ENCODE measurements at places on chromosomes 1 and 21.

GRCh38 chr1:212004895-212005608 is 30.3 kb downstream of the INTS7 start:
- no peak for DNase-seq

DNA sequence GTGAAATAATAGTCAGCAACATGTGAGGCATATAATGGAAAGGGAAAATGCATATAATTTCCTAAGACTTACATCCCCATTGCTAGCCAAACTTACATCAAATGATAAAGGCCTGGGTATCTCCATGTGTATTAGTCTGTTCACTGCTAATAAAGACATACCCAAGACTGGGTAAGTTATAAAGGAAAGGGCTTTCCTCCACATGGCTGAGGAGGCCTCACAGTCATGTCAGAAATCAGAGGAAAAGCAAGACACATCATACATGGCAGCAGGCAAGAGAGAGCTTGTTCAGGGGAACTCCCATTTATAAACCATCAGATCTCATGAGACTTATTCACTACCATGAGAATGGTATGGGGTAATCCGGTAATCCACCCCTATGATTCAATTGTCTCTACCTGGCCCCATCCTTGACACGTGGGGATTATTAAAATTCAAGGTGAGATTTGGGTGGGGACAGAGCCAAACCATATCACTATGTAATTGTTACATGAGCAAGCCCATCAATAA is 161.5 kb upstream of the SAMSN1 start:
- no peak for DNase-seq

GRCh38 chr1:222026280-222026679 is 284.4 kb upstream of the DUSP10 start:
- DNase-seq: no peak

DNA sequence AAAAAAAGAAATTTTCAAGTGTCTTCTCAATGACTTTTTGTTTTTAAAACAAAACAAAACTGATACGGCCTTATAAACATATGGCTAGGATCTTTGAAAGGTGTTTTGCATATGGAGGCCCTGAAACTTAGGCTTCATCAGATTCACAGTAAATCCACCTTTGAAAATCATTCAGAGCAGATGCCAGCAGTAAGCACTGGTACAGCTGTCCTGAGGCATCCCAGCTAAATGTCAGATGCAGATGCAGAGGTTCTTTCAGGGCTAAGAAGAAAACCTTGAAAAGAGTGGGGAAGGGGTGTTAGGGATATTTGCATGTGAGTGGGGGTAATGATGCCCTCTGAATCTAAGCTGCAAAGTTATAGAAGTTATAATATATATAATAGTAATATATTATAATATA is 56.2 kb upstream of the GNG12 start:
- DNase-seq: no peak

- DNase-seq: no peak
These were observed 67.8 kb upstream of the POU3F1 start for GRCh38 chr1:38114241-38115026.

DNA sequence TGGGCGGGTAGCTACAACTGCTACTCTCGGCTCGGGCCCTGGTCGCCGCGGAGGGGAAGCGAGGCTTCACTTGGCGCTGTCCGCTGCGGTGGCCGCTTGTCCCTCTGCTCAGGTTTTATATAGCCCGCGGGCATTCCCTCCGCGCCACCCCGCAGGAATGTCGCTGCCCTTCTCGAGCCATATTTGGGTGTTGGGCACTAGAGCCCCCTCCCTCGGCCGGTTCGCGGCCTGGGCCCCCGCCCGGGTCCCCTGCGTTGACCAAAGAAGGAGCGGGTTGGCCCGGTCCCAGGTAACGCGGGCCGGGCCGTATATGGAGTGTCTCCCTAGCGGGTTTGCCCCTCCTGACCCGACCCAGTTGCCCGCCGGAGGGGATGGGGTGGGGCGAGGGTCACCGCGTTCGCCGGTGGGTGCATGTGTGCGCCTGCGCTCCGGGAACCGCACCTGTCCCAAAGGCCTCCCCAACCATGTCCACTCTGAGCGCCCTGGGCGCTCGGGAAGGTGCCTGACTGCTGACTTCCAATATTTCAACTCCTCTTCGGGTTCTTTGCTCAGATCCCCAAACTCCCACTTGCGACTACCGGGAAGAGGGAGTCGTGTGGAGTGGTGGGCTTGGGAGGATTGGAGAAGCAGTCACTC is at the start of gene ACTA1:
ACTA1 (minus strand) TSS at position 90 of the 636 bp plus-strand sequence. CDS start 979 bp downstream, outside the sequence.
- DNase-seq: no peak

- DNase-seq: no peak
These were observed 11.0 kb downstream of the DMRTB1 start for GRCh38 chr1:53470155-53470554.

DNA sequence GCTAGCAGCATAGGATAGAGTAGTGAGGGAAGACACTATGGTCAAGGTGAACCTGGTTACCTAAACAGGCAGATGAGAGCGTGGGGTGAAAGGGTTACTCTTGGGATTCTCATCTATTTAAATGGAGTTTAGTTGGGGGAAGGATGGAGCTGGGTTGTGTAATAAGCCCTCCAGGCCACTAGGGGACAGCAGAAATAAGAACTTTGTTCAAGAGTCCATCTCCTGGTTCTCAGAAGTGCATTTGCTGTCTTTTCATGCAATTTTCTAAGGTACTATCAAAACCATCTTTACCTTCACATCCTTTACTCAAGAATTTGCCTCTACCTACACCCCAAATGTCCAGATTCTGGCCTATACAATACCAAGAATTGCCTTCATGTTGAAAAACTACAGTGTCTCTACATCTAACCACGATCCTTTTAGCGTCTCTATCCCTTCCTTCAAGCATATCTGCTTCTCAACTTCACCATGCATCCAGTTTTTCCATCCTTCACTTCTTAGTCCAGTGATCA is 28.0 kb downstream of the SLAMF1 start:
- peak; percentile 25 for DNase-seq

GRCh38 chr21:35319684-35320283 is 270.7 kb upstream of the RUNX1 start:
- DNase-seq: no peak

GRCh38 chr1:47984175-47984789 is 12.9 kb downstream of the TRABD2B start:
- no peak for DNase-seq

DNA sequence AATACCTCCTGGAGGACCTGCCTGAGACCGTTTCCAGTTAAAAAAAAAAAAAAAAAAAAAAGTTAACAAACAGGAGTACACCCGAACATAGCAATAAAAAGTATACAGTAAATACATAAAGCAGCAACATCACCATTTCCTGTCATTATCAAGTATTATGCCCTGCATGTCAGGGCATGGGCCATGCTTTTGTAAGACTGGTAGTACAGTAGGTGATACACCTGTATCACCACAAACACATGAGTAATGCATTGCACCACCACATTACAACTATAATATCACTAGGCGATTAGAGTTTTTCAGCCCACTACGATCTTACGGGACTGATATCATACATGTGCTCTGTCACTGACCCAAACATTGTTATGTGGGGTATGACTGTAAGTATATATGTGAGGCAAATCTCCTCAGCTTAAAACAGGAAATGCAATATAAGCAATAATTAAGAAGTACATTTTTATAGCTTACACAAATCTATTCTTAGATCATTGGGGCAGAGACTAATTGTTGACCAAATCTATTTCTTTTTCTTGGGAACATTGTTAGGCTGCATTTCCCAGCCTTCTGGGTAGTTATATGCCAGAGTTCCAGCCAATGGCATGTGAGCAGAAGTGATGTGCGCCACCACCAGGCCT is 98.1 kb downstream of the PLD5 start:
- no peak for DNase-seq

DNA sequence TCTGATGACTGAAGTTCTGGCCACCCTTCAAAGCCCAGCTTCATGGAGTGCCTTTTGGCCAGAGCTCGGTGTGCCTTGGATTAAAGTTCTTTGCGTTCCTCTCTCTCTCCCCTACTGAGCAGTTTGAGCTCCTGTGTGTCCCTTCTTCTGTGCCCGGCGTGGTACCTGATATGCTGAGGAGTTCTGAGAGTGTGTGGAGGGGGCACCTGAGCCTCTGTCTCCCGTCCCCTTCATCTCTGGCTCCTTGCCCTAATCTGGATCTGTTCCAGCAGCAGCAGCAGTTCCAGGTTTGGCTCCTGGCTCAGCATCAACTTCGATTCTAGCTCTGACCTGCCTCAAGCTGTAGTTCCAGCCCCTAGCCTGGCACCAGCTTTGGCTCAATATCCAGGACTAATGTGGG is 25.1 kb upstream of the MYCL start:
- no peak for DNase-seq

Measured in stimulated activated naive CD4-positive, alpha-beta T cell treated with Interleukin-2 at 50 U/mL for 16 hours (primary cell).